ENCODE measurements at places on chromosomes 4 and X.
A peak's percentile ranks its signal among the peaks of the same experiment; 100 is the strongest.

GRCh38 chrX:154002215-154002719 is 17.4 kb downstream of the IRAK1 start:
- DNase-seq: peak; percentile 56

- no peak for DNase-seq
These were observed 228.0 kb downstream of the PALLD start for GRCh38 chr4:168724686-168725411.

DNA sequence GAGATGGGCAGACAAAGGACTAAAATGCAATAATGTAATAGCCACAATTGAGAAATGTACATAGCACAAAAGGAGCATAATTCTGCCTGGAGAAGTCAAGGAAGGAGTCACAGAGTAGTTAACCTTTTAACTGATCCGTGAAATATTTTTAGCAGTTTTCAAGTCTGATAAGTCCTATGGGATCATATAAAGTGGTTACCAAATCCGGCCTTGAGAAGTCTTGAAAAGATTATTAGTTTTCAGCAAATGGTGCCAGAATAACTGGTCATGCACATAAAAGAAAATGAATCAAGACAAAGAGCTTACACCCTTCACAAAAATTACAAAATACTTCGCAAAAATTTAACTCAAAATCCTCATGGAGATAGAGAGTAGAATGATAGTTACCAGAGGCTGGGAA is 788.7 kb upstream of the AMOT start:
- DNase-seq: no peak

DNA sequence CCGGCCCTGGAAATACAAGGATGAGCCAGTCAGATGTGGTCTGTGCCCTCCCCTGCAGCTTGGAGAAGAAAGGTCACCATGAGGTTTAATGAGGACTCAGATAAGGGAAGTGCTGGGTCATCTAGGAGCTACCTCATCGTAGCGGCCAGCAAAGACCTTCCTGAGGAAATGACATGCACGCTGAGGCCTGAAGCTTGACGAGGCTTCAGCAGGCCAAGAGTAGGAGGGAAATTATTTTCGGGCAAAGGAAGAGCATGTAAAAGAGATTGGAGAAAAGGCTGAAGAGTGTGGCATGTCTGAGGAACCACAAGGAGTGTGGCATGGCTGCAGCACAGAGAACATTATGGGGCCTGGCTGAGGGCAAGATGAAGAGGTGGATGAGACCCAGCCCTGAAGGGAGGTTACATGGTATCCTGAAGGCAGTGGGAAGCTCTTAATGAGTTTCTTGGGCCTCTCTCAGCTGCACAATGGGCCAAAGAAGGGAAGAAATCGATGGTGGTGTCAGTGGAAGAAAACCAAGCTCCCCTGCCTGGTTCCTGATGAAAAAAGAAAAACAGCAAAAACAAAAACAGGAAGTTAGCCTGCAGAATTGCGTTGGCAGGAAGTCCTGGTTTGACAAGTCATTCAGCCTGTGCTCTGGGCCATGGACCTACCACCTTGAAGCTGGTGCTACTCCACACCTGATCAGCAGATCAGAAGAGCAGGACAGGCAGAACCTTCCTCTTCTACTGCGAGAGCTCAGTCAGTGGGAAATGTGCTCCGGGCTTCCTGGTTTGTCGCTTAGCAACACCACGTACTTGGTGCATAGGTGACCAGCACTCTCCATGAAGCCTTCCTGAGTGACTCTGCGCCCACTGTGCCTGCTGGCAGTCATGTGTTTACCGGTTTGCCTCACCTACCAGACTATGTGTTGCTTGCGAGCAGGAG is 134.5 kb upstream of the KLF3 start:
- DNase-seq: peak; percentile 54

GRCh38 chrX:66489339-66489738 is 149.5 kb downstream of the EDA2R start:
- no peak for DNase-seq

DNA sequence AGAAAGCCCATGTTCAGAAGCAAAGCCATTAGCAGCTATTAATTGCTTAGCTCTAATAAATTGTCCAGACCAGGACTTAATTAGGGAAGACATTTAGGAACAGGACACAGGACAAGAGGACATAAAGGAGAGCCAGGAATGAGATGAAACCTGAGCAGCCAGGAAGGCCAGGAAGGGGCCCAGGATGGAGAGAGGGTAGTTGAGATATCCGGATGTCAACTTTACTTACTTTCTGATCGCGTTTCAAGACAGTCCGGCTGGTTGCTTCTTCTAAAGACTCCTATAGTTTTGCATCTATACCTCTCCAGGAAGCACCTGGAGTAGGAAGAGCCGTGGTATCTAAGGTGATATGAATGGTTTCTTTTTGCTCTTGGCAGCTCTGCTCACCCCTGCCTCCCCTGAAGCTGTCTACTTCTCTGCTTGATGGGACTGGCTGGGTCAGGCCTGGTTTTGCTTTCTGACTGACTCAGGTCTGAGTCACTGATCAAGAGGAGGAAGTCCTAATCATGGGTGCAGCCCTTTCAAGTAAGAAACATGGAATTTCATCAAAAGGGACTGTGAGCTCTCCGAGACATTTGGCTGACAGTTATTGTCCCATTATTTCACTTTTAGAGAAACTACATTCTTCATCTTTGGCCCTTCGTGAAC is 733.3 kb downstream of the RPA4 start:
- no peak for DNase-seq

DNA sequence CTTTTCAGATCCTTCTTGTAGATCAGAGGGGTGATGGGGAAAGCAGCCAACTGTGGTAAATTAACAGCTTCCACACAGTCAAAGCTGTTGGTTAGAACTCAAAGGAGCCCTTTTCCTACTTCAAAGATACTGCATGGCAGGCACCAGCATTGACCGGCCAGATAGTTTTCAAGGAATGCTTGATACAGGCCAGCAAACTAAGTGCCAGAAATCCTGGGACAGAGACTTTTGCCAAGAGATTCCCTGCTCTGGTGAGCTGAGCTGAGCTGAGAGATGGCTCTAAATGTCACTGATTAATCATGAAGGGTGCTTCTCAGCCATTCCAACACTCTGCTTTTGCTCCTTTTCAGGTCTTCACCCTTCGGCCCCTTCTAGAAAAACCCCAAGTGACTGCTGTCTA is 131.6 kb upstream of the MED14 start:
- no peak for DNase-seq

- no peak for DNase-seq
These were observed 85.0 kb upstream of the WDR1 start for GRCh38 chr4:10201381-10202223.

- DNase-seq: no peak
These were observed 114.7 kb downstream of the SLC4A4 start for GRCh38 chr4:71453531-71453930.

GRCh38 chrX:132665676-132666075 is 176.8 kb upstream of the MBNL3 start:
- no peak for DNase-seq

- no peak for DNase-seq
These were observed 13.8 kb downstream of the NEXMIF start for GRCh38 chrX:74911494-74911893.

DNA sequence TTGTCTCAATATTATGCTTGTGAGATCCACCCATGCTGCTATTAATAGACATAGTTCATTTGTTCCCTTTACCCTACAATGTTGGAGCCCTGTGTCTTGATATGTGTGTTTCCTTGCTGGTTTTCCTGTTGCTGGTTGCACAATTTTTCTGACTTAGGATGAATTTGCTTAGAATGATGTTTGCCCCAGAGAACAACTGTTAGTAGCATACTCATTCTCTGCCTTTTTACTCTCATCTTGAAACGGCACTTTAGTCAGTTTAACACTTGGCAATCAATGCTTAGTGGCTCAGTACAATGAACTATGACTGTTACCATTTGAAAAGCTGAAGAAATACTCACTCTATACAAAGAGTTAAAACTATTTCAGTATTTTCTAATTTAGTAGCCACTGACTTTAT is 158.8 kb upstream of the NDST4 start:
- no peak for DNase-seq

GRCh38 chr4:54731552-54731951 is 73.8 kb downstream of the KIT start:
- DNase-seq: no peak

- DNase-seq: peak; percentile 12
These were observed 1.0 kb upstream of the TLR1 start for GRCh38 chr4:38805530-38806145.

- DNase-seq: no peak
These were observed 49.3 kb downstream of the WDR19 start for GRCh38 chr4:39231660-39232059.

GRCh38 chr4:141036786-141037185 is 96.5 kb downstream of the RNF150 start:
- DNase-seq: no peak

GRCh38 chr4:714087-714486 is 8.5 kb downstream of the PCGF3 start:
- DNase-seq: no peak

- DNase-seq: no peak
These were observed 28.9 kb downstream of the SLC25A5 start for GRCh38 chrX:119497185-119497584.

DNA sequence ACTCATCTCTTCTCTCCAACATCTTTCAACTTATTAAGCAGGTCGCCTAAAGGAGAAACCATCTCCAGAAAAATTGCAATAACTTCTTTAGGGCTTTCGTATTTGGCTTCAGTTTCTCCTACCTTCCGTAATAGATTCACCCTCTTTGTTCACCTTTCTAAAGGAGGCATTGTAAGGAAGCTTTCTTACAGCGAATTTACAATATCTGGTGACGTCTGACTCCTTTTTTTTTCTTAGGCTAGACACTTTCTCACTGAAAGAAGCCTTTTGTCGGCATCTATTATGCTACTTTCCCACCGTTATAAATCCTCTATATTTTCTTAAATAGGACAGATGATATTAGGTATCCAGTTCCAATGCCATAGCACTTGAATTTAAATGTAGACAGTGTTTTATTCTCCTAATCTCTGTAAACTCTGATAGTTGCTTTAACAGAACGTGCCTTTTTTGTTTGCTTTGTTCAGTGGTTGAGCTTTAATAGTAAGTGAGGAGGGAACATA is 302.4 kb downstream of the IL1RAPL1 start:
- DNase-seq: no peak

- no peak for DNase-seq
These were observed 105.9 kb upstream of the SLC7A11 start for GRCh38 chr4:138348055-138348454.

- no peak for DNase-seq
These were observed 164.0 kb upstream of the MBNL3 start for GRCh38 chrX:132652871-132653270.

GRCh38 chrX:127732709-127733108 is 319.5 kb downstream of the ACTRT1 start:
- DNase-seq: no peak

GRCh38 chr4:92651536-92651935 is 347.8 kb downstream of the GRID2 start:
- DNase-seq: no peak

GRCh38 chr4:117654079-117654478 is 380.2 kb upstream of the NDST3 start:
- no peak for DNase-seq

GRCh38 chr4:109266891-109267290 is 35.6 kb downstream of the COL25A1 start:
- DNase-seq: no peak

- DNase-seq: no peak
These were observed 16.1 kb downstream of the CLCN4 start for GRCh38 chrX:10172877-10173276.

- DNase-seq: no peak
These were observed at the start of gene GPR173 for GRCh38 chrX:53048169-53049126. GPR173 (plus strand) TSS chrX:53048789; CDS start chrX:53076622, 27,833 bp downstream.

- no peak for DNase-seq
These were observed 103.0 kb upstream of the C1GALT1C1 start for GRCh38 chrX:120732879-120733278.

DNA sequence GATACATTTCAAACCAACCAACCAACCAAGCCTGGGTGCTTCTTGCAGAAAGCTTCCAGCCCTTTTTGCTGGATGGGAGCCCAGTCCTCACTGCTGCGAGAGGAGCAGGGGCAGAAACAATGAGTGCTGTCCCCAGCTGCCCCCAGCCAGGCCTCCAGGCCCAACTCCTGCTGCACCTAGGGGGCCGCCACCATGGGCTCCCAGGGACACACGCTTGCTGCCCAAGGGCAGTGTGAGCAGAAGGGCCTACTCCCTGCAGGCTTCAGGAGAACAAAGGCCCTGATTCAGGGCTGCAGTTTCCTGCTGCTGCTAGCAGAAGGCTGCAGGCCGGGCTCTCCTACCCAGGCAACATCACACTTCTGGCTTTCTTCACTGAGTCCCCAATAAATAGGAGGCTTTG is 37.7 kb upstream of the ENPP6 start:
- no peak for DNase-seq

GRCh38 chr4:16498978-16499377 is 272.7 kb upstream of the TAPT1 start:
- DNase-seq: no peak

DNA sequence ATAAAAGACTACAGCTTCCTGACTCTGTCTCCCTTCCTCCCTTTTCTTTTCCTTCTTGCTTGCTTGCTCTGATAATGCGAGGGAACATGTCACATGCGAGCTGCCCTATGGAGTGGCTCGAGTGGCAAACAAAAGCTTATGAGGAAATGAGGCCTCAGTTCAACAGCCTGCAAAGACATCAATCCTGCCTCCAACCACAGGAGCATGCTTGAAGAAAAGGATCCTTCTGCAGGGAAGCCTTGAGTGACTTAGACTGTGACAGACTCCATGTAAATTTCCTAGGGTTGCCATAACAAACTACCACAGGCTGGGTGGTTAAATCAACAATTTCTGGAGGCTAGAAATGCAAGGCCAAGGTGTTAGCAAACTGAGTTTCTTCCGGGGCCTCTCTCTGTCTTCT is 152.5 kb downstream of the NR3C2 start:
- no peak for DNase-seq

- peak; percentile 2 for DNase-seq
These were observed 9.3 kb downstream of the DIPK2B start for GRCh38 chrX:45191383-45191782.

GRCh38 chrX:148534291-148534690 is 33.9 kb downstream of the AFF2 start:
- DNase-seq: no peak

- DNase-seq: no peak
These were observed 529.6 kb upstream of the SPANXN1 start for GRCh38 chrX:144717682-144718081.

GRCh38 chrX:66164470-66164869 is 423 bp downstream of the HEPH start:
- no peak for DNase-seq

GRCh38 chrX:123924186-123924585 is 37.3 kb upstream of the STAG2 start:
- DNase-seq: no peak

- no peak for DNase-seq
These were observed 46.0 kb downstream of the MAOA start for GRCh38 chrX:43702079-43702524.
